ENCODE measurements at places on chromosomes 6 and 20.

DNA sequence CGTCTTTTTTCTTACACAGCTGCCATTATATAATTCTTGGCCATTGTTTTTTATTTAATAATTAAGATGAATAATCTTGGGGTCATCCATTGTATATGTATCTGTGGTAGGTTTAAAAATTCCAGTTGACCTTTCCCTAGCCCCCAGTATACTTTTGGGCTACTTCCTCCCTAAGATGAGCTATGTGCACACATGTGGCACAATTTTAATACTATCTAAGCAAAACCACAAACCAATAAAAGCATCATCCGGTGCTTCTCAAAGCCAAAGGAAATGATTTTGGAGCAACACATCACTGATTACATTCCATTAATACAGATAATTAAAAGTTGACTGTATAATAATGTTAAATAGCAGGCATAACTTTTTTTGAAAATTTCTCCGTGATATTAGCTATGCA, 161.2 kb downstream of the ATXN1 start:
- DNase-seq = no peak

DNA sequence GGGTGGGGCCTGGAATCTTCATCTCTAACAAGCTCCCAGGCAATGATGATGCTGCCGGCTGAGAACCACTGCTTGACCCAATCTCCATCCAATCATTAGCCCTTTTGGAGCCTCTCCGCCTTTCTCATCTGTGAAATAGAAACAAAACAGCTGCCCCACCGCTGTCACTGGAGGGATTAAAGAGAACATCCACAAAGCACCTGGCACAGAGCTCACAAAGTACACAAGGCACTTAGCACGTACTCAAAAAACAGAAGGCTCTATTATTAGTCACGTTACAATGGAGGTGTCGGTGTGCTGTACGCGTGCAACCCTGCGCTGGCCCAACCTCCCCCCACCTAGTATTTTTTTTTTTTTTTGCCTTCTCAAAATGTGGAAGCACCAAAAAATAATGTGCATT, 213.5 kb upstream of the ARID1B start:
- DNase-seq = no peak

DNA sequence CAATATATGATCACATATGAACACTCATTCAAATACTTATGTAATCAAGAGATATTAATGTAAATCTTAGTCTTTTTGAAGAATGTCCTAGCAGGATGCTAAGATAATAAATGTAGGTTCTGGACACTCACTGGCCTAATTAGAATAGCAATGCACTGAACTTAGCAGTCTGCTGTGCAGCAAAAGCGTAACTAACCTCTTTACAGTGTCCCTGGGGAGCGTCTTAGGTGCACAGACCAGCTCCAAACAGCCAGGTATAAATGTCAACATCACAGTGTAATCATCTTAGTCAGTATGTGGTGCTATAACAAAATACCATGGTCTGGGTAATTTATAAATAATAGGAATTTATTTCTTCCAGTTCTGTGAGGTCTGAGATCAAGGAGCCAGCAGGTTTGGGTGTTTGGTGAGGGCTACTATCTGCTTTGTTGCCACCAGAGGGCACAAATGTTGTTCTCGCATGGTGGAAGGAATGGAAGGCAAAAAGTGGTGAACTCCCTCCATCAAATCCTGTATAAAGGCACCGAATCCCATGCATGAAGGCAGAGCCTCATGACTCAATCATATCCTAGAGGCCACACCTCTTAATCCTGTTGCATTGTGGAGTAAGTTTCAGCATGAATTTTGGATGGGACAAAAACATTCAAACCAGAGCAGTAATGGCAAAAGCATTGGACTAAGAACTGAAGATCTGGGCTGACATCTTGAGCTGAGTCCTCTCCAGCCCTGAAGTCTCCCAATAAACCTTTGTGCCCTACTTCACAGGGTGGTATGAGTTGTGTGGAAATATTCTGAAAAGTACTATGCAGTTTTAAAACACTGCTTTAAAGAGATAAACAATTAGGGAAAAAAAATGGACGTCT, 41.8 kb upstream of the FOXO3 start:
- no peak for DNase-seq

GRCh38 chr20:38331245-38331644, 15.0 kb upstream of the LBP start:
- no peak for DNase-seq

GRCh38 chr6:1704711-1705110, 95.0 kb downstream of the FOXC1 start:
- no peak for DNase-seq
